HT1080 (cell line): ENCODE measurements at places on chromosomes 7 and 10. TPM values are rescaled to one million over a fixed set of nuclear protein-coding genes. Genes with fewer than 3 reads are reported as not detected.

DNA sequence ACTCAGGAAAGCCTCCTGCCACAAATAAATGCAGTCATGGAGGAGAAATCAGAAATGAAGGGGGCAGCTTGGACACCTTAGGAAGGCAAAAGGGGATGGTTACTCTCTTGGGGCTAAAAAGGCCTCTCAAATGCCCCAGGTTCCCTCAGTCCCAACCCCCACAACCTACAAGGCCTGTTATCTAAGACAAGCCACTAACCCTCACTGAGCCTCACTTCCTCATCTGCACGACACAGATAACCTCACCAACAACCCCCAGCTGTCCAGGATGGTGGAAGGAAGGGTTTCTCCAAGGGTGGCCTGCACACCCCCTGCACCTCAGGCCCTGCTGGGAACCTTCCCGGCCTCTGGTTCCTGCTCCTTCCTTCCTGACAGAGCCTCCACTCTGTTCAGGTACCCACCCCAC is 29.2 kb downstream of the SORBS1 start:
- no peak for DNase-seq

- no peak for DNase-seq
Observed at GRCh38 chr10:71985542-71986250, 21.5 kb downstream of the CHST3 start.

GRCh38 chr10:12670004-12670403 is 320.7 kb downstream of the CAMK1D start:
- DNase-seq: peak; percentile 68

- DNase-seq: no peak
Observed at GRCh38 chr10:28201410-28202400, 101.2 kb downstream of the MPP7 start.

DNA sequence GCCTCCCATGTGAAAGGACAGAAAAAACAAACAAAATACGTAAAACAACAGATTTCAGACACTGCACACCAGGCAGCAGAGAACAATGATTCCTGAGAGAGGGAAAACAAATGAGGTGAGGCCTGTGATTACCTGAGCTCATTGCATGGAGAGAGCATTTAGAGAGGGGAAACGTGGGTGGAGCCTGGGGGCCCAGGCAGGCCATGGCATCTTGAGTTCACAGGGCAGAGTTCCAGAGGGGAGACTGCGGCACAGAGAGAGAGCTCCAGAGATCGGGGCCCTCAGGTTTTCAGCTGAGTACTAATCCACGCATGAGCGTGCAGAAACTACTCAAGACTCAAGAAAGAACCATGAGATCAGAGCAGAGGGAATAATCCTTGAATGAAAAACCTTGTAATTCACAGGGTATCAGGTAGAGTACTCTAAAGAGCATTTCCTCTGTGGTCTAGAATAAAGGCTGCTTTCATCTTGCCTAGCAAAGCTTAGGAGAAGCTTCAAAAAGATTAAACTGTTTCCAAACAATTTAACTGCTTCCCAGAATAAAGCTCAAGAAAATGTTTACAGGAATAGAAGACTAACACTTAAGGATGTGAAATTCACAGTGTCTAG is 46.6 kb upstream of the ARHGAP12 start:
- no peak for DNase-seq

DNA sequence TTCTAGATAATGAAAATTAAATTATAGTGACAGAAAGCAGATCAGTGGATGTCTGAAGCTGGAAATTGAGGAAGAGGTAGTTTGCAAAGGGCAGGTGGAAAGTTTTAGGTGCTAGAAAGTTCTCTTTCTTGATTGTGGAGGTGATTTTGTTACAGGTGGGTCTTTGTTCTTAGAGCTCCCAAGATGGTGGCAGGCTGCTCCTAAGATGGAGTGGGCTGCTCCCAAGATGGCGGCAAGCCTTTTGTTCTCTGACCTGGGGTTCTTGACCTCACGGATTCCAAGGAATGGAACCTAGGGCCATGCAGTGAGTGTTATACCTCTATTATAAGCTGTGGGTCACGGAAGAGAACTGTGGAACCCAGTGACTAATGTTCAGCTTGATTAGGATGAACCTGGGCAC is 32.5 kb downstream of the SUGCT start:
- DNase-seq: no peak

DNA sequence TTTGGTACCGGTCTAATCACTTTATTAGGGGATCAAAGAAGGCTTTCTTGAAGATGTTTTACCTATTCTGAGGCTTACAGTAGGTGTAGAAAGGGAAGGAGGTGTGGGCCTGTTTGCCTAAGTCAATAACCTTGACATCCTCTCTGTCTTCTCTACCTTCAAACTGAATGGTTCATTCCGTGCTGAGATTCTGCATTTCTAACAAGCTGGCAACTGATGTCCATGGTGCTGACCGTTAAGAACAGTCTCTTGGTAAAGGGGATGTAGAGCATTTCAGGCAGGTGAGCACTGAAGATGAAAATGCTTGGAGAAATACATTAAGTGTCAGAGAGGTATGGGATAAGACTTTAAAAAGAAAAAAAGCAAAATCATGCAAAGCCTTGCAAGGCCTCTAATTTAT is 51.5 kb upstream of the DGKB start:
- DNase-seq: no peak

MAGI2 gene
- total RNA-seq: 0.39 and 0.84 TPM in 2 replicates

EEPD1 gene
- total RNA-seq: 6.2 and 9.4 TPM in 2 replicates

HTR5A gene
- total RNA-seq: not detected in 2 replicates

SH2D4B gene
- total RNA-seq: 0.05 TPM in 1 of 2 replicates, not detected in the other

LRRC17 gene
- total RNA-seq: 17.0 and 20.8 TPM in 2 replicates

ABCA13 gene
- total RNA-seq: 1.2 and 1.7 TPM in 2 replicates

TEX47 gene
- not detected in 2 replicates for total RNA-seq

CLEC2L gene
- 0.13 TPM in 1 of 2 replicates, not detected in the other for total RNA-seq

KCTD7 gene
- 5.4 and 10.9 TPM in 2 replicates for total RNA-seq

ANXA8 gene
- total RNA-seq: 0.23 and 0.88 TPM in 2 replicates

ODAD2 gene
- 5.3 and 5.6 TPM in 2 replicates for total RNA-seq
